ENCODE measurements at places on chromosomes 13 and 19. TPM values are rescaled to one million over a fixed set of nuclear protein-coding genes. Genes with fewer than 3 reads are reported as not detected.
A peak's percentile ranks its signal among the peaks of the same experiment; 100 is the strongest.

GRCh38 chr19:15563931-15564330 lies 51.1 kb upstream of the CYP4F8 start:
- DNase-seq: no peak

DNA sequence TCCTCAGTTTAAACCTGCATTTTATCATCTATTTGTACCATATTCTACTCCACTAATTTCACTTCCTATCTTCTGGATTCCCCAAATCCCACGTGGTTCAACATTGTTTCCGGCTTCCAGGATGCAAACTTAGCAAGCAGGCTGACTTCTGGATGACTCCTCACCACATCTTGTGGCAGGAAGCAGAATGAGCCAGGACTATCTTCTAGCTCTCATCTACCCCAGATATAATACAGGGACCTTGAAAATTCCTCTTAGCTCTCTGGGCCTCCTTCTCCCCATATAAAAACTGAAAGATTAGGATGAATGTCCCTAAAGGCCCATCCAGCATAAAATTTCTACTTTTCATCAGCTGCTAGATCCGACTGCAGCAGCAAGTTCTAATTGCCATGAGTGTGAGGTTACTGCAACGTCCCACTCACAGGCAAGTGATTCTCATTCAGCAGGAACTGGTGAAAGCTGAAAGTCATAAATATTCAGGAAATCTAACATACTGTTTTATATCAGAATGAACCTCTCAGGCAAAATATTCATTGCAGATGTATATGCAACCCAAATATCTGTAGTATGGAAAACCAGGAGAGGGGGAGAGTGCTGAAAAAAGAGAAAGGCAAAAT lies 93.4 kb downstream of the KCTD12 start:
- no peak for DNase-seq

DNA sequence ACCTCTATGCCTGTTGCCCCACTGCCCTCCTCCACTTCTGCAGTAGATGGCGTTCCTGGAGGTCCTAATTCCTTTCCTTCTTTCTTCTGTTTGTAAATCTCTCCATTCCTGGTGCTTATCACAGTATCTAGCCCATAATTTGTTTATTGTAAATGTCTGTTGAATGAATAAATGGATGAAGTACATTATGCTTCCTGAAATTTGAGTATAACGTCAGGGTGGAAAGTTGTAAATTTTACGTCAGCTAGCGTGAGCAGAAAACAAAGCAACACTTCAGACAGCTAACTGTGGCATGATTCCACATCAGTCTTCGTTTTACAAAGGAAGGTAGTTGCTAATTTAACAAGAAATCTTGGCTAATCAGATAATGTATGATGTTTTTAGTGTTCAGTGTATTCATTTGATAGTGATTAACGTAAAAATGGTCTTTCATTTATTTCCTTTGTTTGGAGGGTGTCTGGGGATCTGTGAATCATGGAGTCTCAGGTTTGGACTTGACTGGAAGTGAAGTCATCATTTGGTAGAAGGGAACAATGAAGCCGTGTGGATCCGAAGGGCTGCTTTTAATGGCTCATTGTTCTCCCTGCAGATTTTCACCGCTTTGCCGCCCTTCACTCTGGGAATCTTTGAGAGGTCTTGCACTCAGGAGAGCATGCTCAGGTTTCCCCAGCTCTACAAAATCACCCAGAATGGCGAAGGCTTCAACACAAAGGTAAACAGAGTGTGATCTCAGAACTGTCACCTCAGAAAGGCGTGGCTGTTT lies 215.1 kb downstream of the SHISA2 start:
- no peak for DNase-seq

DNA sequence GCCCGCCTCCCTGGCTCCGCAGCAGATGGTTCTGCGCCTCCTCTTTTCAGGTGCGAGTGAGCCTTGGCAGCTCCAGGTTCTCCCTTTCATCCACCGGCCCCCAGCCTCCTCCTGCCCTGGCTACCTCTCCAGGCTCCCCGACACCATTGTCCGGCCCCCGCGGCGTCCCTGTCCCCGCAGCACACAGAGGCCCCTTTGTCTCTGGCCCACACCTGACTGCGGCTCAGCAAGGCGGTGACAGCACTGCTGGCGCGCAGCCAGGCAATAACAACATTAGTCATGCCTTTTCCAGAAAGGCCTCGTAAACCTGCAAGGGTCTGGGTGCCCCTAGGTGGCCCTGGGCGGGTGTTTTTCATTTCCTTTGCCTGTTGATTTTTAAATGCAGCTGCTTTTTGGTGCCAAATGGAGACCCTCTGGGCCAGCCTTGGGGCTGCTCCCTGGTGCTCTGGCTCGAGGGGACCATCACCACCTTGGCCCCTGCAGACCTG lies 73.2 kb upstream of the MEDAG start:
- peak; percentile 32 for DNase-seq

DNA sequence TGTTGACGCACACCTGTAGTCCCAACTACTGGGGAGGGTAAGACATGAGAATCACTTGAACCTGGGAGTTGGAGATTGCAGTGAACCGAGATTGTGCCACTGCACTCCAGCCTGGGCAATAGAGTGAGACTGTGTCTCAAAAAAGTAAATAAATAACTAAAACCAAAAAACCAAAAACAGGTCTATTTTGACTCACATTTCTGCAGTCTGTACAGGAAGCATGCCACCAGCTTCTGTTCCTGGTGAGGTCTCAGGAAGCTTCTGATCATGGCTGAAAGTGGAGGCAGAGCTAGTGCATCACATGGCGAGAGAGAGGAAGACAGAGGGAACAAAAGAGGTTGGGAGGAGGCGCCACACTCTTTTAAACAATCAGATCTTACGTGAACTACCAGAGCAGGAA lies 142.5 kb downstream of the ITGBL1 start:
- no peak for DNase-seq

GRCh38 chr13:24083722-24084421 lies 76.6 kb upstream of the SPATA13 start:
- DNase-seq: peak; percentile 74

DNA sequence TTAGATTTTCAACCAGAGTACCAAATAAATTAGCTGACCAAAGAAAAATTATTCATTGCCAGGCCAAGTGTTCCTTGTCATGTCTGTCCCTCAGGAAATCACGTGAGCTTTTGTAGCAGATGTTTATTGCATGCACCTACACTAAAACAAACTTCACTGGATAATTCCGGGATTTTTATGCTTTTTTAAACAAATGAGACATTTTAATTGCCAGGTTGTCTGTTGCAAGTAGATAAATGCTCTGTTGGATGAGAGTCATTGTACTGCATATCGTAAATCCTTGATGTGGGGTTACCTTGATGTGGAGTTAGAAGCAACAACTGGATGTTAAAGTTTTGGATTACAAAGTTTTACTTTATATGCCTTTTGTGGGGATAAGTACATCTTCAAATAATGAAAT lies 1187.7 kb upstream of the PCDH9 start:
- DNase-seq: no peak

GRCh38 chr13:40631605-40632004 lies 34.8 kb downstream of the FOXO1 start:
- no peak for DNase-seq

PLK5 gene
- total RNA-seq: not detected

- no peak for DNase-seq
Measured at GRCh38 chr13:26619358-26619757, 61.9 kb downstream of the WASF3 start.

DNA sequence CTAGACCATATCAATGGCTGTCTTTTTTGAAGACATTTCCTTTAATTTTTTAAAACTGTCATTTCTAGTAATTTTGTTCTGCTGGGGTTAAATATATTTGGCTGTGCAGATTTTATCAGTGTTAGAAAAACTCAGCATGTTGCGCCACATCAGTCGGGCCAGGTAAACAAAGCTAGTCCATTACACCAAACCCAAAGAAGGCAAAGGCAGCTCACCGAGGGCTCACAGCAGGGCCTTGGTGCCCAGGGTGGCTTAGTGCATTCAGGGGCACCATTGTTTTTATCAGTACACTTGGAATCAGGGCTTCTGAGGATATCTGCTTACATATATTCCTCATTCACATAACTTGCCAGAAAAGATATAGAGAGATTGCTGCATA lies 22.2 kb downstream of the SPATA13 start:
- DNase-seq: no peak

DNA sequence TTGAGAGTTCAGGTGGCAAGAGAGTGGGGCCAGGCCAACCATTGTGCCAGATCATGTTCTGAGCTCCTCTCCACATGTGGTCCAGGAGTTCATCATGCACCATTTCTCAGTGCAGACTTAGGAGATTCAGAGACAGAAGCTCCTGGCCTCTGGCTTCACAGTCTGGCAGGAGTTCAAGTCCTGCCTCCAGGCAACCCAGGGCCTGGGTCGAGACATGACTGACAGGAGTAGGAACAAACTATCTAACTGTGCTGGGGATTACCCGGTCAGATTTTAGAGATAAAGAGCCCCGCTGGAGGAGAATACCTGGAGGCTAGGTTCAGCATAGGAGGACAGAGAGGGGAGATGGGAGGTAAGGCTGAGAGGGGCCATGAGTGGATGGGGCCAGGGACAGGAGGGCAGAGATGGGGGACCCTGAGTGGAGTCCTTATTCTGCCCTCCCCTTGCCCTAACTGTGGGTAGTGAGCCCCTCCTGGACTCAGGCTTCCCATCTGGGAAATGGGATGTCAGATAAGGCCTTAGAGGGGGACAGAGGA lies 906 bp upstream of the CYP4F11 start:
- no peak for DNase-seq

GRCh38 chr13:29952245-29952644 lies 101.8 kb upstream of the UBL3 start:
- DNase-seq: no peak

- peak; percentile 55 for DNase-seq
Measured at GRCh38 chr19:18780631-18781030, 10.5 kb downstream of the COMP start.

DNA sequence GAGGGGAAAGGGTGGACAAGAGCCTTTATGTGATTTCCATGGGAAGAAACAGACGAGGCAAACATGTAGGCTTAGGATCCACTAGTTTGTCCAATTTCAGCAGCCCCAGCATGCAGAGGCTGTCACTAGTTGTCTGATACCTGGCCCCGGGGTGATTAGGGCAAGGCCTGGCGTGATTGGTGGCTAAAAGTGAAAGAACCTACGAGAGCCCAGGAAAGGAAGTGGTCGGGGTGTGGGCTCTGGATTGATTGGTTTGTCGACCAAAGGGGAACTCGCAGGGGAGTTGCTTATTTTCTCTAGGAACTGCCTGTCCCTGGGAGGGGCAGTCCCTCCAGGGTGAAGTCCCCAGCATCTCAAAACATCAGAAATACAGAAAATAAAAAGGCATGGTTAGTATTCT lies 64.2 kb upstream of the UQCRFS1 start:
- peak; percentile 46 for DNase-seq

GRCh38 chr19:52307275-52307674 lies 10.3 kb downstream of the ZNF480 start:
- peak; percentile 16 for DNase-seq

GRCh38 chr13:23399347-23399746 lies 34.2 kb downstream of the SACS start:
- DNase-seq: peak; percentile 37

CFAP97D2 gene
- total RNA-seq: not detected

KLHL1 gene
- not detected for total RNA-seq

GRCh38 chr13:25733696-25734435 lies 317.9 kb downstream of the SHISA2 start:
- DNase-seq: no peak

DNA sequence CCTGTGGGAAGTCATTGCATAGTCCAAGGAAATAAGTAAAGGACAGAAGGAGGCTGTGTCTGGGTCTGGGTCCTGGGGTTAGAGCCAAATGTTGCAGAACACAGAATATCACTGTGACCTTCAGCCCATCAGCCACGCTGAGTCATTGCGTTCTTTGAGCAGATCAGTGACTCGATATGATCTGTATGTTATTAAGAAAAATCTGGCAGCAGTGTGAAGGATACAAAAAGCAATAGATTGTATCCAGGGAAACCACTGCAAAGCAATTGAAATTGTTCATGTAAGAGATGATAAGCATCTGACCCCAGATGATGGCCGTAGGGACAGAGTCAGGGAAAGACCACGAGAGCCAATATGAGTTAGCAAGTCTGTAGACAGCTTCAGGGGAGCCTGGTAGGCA lies 1575.1 kb upstream of the SLC10A2 start:
- no peak for DNase-seq

DNA sequence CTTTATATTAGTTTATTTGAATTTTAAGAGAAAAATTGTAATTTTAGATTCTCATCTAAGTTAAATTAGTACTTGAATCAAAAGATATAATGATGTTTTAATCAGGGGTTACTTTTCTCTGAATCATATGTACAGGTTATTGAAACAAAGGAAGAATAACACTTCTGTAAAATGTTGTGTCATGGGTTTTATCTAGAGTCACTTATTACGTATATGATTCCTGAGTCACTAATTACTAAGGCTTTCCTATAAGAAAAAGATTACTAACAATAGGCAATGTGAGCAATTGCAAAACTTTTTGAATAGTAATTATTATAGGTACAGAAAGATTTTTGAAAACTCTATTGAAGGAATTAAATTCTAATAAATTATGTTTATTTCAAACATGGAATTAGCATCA lies 99.2 kb upstream of the KLF5 start:
- DNase-seq: no peak

GRCh38 chr13:85170372-85170771 lies 628.8 kb downstream of the SLITRK6 start:
- DNase-seq: no peak

DNA sequence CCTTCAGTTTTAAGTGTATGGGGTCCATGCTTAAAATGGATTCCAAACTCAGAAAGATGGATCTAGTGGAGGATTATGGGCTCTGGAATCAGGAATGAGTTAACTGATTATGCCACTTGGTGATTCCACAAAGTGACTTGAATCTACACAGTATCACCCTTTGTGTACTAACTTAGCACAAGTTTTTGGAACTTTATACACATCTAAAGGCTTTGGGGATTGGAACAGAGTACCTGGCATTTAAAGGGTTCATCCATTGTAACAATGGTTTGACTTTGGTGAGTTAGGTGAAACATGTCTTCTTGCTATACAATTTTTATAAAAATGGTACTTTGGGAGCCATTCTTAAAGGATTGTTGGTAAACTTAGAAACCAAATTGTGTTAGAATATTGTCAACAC lies 1.1 kb downstream of the RPL21 start:
- no peak for DNase-seq

DNA sequence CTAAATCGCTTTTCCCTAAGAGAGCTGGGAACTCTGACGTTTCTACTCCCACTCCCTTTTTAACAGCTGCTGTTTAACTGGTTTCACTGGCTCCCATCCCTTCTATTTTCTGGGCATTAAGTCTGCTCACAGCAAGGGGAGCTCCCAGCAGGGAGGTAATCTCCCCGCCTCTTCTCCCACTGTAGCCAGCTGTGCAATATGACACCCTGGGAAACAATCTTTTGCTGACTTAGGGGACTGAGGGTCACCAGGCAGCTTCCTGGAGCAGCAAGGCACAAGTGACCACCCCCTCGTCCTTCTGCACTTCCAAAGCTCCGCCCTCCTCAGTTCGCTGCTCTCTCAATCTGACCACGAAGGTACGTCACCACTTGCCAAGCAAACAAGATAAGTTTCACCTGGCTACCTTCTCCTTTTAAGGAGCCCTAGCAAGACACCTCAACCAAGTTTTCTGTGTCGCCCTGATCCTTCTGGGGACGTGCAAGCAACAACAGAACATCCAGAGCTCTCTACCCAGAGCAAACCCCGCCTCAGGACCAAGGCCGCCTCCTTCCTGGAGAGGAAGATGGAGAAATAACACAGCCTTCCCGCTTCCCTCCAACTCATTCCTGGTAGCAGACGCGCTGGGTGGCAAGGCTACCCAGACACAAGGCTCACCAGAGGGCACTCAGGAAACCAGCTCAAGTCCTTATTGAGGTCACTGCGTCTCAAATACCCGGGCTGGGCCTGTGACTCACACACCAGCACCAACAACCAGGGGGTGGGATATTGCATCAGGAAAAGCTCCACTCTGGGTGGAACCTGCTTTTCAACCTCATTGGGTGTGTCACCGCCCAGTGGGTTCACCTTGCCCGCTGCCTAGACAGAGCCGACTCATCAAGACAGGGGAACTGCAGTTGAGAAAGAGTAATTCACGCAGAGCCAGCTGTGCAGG lies 92.4 kb downstream of the STK24 start:
- peak; percentile 85 for DNase-seq
